ENCODE measurements at places on chromosomes 3 and 15. TPM values are rescaled to one million over a fixed set of nuclear protein-coding genes. Genes with fewer than 3 reads are reported as not detected.
A peak's percentile ranks its signal among the peaks of the same experiment; 100 is the strongest.

DNA sequence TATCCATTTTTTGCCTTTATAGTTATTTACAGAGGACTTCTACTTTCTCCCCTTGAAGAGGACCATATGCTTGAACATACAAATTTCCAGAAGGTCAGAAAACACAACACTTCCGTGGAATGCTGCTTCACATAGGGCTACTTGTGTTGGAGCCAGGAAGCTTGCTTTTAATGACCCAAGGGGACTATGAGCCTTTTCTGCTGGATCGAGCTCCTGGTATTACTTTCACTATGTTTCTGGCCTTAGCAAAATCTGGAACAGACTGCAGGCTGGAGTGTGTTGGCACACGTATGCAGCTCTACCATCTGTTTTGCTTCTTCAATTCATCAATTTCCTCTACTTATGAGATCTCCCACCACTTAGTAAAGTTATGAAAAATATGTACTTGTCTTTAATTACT is 69.3 kb upstream of the CBLB start:
- no peak overlapping the region for H3K27ac ChIP-seq
- H3K4me1 ChIP-seq = no peaks in the 10 kb centered on the region
- DNase-seq = no peak
- no peaks in the 10 kb centered on the region for H3K36me3 ChIP-seq

- no peaks in the 10 kb centered on the region for H3K36me3 ChIP-seq
- H3K4me3 ChIP-seq = no peak overlapping the region
- H3K27me3 ChIP-seq = no peaks in the 10 kb centered on the region
- H3K27ac ChIP-seq = no peak overlapping the region
- no peaks in the 10 kb centered on the region for H3K4me1 ChIP-seq
- no peak for DNase-seq
Measured at GRCh38 chr15:62719316-62719715, 323.2 kb upstream of the TPM1 start.

- no peak for DNase-seq
- no peaks in the 10 kb centered on the region for H3K27me3 ChIP-seq
- no peaks in the 10 kb centered on the region for H3K36me3 ChIP-seq
- H3K4me3 ChIP-seq = no peak overlapping the region
- H3K27ac ChIP-seq = no peak overlapping the region
Measured at GRCh38 chr3:29649815-29650547, 369.1 kb downstream of the RBMS3 start.

DNA sequence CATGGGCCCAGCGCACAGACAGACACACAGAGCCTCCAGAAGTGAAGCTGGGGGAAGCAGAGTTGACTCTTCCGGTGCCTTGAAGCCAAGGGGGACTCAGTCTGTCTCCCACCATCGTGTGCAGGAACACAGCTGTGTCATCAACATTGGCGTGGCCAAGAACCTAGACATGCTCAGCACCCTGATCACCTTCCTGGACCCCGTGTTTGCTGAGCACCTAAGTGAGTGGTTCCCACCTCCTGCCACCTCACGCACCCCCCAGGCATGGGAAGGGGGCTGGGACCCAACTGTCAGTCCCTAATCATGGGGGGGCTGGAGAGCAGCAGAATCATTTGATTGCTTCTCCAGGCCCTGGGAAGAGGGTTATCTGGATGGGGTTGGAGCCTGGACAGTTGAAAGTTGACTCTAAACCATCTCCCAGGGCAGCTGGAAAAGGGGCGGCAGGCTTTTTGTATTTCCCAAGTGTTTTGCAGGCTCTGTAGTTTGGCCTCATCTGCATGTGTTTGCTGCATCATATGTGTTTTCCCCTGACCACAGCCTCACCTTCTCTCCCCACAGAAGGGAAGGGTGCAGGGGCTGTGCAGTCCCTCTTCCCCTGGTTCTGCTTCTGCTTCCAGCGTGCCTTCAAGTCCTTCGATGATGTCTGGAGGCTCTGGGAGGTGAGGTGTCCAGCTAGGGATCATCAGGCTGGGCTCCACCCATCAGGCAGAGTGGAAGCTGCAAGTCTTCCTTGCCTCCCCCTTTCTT is 12.8 kb downstream of the TBC1D21 start:
- H3K4me3 ChIP-seq = no peak overlapping the region
- H3K27me3 ChIP-seq = peaks cover 3% of the 10 kb centered on the region
- no peaks in the 10 kb centered on the region for H3K4me1 ChIP-seq
- DNase-seq = no peak

DNA sequence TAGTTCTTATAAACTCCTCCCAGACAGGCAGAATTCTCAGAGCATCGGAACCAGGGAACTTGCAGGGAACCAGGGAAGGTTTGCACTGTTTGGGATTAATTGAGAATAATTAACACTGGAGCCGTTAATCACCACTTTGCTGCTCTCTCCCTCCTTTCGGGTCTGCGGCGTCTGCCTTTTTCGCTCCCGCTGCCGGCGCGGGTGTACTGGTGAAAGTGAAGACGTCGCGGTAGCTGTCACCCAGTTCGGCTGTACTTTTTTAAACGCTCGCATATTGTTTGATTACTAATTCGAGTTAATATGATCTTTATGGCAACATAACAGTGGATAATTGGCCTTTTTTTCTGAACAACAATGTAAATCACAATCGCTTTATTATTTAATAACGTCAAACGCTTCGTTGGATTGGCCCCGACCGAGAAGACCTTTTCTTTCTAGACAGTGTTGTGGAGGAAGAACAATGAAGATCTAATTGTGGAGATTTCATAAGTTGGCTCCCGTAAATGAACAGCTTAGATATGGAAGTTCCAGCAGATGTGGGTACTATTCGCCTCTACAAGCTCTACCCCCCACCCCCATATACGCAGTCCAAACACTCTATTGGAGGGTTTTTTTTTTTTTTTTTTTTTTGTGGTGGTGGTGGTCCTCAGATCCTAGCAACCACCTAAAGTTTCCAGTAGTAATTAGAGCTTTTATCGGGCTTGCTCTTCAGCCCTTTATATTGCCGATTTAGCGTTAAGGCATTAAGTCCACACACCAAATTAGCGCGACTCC is 12.7 kb downstream of the SOX2 start:
- H3K4me3 ChIP-seq = no peak overlapping the region
- no peak for DNase-seq
- peaks cover 100% of the 10 kb centered on the region for H3K27me3 ChIP-seq
- H3K4me1 ChIP-seq = no peaks in the 10 kb centered on the region

DNA sequence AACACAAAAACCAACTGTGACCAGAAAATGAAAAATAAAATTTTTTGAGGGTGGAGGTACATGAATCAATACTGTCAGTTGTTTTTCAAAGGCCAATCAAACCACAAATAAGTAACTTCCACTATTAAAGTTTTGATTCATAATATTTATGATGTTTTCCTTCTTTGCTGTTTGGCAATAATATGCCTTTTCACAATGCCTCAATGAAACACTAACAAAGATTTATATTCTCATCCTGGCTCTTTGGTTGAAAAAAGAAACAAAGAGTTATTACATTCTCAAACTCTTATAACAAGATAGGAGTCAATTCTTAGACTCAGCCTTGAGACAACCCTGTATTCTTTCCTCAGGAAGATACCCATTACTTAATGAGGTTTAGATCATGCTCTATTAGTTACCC is 63.1 kb downstream of the C3orf70 start:
- H3K4me1 ChIP-seq = no peaks in the 10 kb centered on the region
- no peaks in the 10 kb centered on the region for H3K27me3 ChIP-seq
- no peak overlapping the region for H3K4me3 ChIP-seq
- no peaks in the 10 kb centered on the region for H3K36me3 ChIP-seq

DNA sequence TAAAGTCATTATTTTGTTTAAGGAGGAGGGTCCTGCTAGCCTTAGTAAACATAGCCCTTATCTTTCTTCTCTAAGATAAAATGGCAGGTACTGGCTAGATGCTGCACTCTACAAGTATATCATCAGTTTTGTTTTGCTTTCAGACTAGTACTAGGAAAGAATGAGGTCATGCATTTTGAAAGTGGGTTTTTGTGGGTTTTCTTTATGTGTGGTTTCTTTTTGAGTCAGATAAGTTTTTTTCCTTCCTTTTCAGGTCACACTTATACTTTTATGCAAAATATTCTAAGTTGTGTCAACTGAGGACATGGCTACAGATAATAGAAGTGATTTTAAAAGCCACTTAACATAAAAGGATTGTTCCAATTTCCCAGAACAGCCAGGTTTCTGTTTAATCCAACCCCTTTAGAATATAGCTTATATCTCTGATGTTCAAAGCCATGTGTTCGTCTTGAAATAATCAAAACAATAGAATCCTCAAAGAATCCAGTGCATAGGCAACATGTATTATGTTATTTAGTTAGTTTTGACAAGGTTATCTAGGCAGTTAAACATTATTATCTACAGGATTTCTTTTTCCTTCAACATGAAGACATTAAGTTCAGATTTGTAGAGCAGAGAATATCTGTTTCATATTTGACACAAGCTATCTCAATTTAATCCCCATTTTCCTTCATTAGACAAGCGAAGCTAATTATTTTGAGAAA is 406.2 kb downstream of the RBMS3 start:
- peak overlapping the region; percentile 62 for H3K27ac ChIP-seq
- H3K4me1 ChIP-seq = peaks cover 17% of the 10 kb centered on the region
- H3K36me3 ChIP-seq = no peaks in the 10 kb centered on the region
- no peaks in the 10 kb centered on the region for H3K27me3 ChIP-seq
- no peak overlapping the region for H3K4me3 ChIP-seq

- H3K4me3 ChIP-seq = no peak overlapping the region
- H3K27me3 ChIP-seq = no peaks in the 10 kb centered on the region
- no peaks in the 10 kb centered on the region for H3K4me1 ChIP-seq
- no peak for DNase-seq
Measured at GRCh38 chr3:36812240-36812639, 47.9 kb upstream of the DCLK3 start.

The SERINC4 gene
- total RNA-seq = 0.05 TPM

The MME gene
- 21.2 TPM for total RNA-seq

The NR2E3 gene
- total RNA-seq = 0.05 TPM
